ENCODE measurements at places on chromosomes 3 and 15.

- no peak for DNase-seq
Measured at GRCh38 chr3:112467539-112467938, 31.7 kb downstream of the BTLA start.

GRCh38 chr3:194607592-194608389 lies 25.4 kb downstream of the TMEM44 start:
- no peak for DNase-seq

DNA sequence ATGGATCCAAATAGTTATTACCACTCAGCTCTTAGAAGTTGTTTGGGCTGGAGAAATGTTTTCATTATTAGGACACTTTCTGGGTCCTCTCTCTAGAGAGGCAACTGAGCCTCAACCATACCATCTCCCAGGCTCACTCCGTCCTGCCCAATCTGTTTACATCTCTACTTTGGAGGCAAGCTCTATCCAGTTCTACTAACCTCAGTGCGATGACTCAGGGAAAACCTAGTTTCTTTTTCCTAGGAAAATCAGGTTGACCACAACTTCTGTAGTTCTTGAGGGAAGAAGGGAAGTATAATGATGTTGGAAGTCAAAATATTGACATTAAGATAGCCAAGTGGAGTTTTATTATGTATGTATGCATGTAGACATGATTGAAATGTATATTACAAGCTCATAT lies 40.4 kb downstream of the LPP start:
- no peak for DNase-seq

- no peak for DNase-seq
Measured at GRCh38 chr15:101578443-101578894, 73.7 kb downstream of the TM2D3 start.

GRCh38 chr3:58116985-58117384 lies 93.8 kb downstream of the DNASE1L3 start:
- no peak for DNase-seq

GRCh38 chr3:77571971-77572715 lies 532.2 kb downstream of the ROBO2 start:
- DNase-seq: no peak

- DNase-seq: no peak
Measured at GRCh38 chr15:77421370-77421700, 647 bp downstream of the HMG20A start.

- DNase-seq: no peak
Measured at GRCh38 chr3:45690336-45691035, 1.3 kb downstream of the SACM1L start.

- DNase-seq: no peak
Measured at GRCh38 chr3:7205535-7205934, 344.6 kb downstream of the GRM7 start.

GRCh38 chr3:171829841-171830517 lies 13.2 kb upstream of the TMEM212 start:
- DNase-seq: no peak

DNA sequence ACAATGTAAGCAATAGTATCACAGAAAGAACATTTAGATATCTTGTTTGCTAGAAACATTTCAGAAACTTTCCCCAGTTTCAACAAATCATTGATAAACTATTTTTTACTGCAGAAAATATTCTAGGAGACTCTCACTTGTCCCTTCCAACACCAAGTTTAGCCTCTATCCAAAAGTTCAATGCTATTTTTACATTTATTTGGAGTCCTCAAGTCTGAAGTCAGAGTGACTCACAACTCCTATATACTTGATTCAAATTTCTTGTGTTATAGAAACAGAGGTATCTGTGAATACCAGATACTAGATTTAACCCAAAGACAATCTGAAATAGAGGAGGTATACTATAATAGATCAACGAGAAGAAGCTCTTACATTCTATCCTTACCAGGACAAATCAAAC lies 49.6 kb downstream of the RFX7 start:
- DNase-seq: no peak

- no peak for DNase-seq
Measured at GRCh38 chr3:10173095-10173925, 8.6 kb downstream of the IRAK2 start.

DNA sequence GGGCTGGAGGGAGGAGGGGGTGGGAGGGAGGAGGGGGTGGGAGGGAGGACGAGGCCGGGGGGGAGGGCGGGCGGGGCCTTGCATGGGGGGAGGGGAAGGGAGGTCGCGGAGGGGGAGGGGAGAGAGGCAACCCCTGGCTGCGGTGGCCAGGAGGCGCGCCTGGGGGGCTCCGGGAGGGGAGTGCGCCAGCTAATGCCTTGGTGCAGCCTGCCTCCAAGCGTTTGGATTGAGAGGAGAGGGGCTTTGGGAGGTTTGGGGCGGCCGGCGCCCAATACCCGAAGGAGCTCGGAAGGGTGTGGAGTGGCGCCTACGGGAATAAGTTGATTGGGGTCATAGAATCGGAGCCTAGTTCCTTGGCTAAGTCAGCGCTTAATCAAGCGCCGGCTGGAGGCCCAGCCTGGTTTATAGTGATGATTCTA lies 557 bp downstream of the TFG start:
- no peak for DNase-seq

GRCh38 chr3:156216852-156217251 lies 96.5 kb downstream of the KCNAB1 start:
- no peak for DNase-seq

GRCh38 chr3:193842029-193842798 lies 249.2 kb downstream of the OPA1 start:
- DNase-seq: no peak

DNA sequence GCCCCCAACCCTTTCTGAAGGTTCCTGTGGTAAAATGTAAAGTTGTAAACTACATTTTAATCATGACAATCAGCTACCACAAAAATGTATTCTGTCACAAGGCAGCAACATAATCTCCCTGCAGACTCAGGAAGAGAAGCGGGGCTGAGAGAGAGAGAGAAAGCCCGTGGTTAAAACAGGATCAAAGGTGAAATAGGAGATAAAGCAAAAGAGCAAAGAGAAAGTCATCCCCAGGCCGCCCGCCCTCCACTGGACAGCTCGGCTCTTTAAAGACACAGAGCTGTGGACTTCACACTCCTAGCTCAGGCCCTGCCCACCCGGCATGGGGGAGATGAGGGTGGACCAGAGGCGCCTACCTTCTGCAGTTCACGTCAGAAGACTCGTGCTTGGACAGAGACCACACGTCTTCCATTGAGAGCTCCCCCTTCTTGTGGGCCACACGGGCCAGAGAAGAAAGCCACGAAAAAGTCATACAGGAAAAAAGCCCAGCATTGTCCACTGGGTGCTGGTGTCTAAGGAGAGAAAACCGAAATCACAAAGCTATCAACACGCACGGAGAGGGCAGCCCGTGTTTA lies 29.4 kb downstream of the ABCC5 start:
- DNase-seq: no peak

DNA sequence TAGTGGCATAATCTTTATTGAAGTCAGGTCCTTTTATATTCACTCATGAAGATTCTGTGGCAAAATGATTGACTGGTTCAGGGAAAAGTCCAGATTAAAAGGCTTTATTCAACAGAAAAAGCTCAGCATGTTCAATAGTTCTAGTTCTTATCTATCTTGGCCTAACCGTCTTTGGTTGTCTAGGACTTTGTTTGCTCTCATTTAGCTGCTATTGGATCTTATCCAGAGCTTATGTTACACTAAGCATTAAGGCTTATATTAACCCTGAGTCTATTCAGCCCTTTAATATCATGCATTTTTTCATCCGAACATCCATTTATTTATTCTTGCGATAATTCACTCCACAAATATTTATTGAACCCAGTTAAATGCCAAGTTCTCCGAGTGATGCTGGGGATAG lies 601.0 kb upstream of the SGO1 start:
- DNase-seq: no peak

All from stimulated activated CD8-positive, alpha-beta memory T cell treated with anti-CD3 and anti-CD28 coated beads, Interleukin-7, amount 100 ng/mL, for 4 hours (primary cell).